ENCODE measurements at places on chromosomes 1 and 21. TPM values are rescaled to one million over a fixed set of nuclear protein-coding genes. Genes with fewer than 3 reads are reported as not detected.

ZNF593OS gene
- not detected for polyA plus RNA-seq

DNA sequence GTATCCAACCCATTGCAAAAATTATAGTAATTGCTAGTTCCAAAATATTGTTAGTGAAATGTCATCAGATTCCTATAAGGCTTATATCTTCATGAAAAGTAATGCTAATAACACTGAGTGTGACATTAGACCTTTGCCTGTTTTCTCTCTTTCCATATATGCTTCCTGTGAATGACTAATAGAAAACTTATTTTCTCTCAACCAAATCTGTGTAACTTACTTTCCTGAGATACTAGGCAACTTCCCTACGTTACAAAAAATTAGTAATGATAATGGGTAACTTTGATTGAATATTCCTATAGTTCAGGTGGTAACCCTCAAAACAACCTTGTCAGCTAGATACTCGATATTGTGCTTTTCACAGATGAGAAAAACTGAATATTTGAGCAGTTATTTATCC, 124.2 kb upstream of the HNRNPU start:
- no peaks in the 10 kb centered on the region for H3K4me1 ChIP-seq
- no peaks in the 10 kb centered on the region for H3K36me3 ChIP-seq
- H3K4me3 ChIP-seq, result no peak overlapping the region
- DNase-seq, result no peak

- H3K36me3 ChIP-seq, result no peaks in the 10 kb centered on the region
- no peaks in the 10 kb centered on the region for H3K27me3 ChIP-seq
- no peaks in the 10 kb centered on the region for H3K4me1 ChIP-seq
- H3K4me3 ChIP-seq, result no peak overlapping the region
Observed at GRCh38 chr1:62905309-62905708, 121.4 kb downstream of the ATG4C start.

GRCh38 chr1:26797627-26798026, 9.9 kb downstream of the PIGV start:
- peaks cover 5% of the 10 kb centered on the region for H3K36me3 ChIP-seq
- peaks cover 13% of the 10 kb centered on the region for H3K4me1 ChIP-seq
- H3K4me3 ChIP-seq, result no peak overlapping the region
- no peak for DNase-seq
- H3K27me3 ChIP-seq, result no peaks in the 10 kb centered on the region
- H3K27ac ChIP-seq, result no peak overlapping the region

GRCh38 chr1:46533179-46533864, 18.1 kb downstream of the KNCN start:
- H3K27me3 ChIP-seq, result peaks cover 32% of the 10 kb centered on the region
- DNase-seq, result peak; percentile 31
- H3K4me3 ChIP-seq, result no peak overlapping the region
- H3K4me1 ChIP-seq, result no peaks in the 10 kb centered on the region
- no peaks in the 10 kb centered on the region for H3K36me3 ChIP-seq
